ENCODE measurements at places on chromosomes 3 and 15.

- DNase-seq, result no peak
Measured at GRCh38 chr15:76349301-76350070, 12.9 kb downstream of the ISL2 start.

- no peak for DNase-seq
Measured at GRCh38 chr15:77641999-77642398, 9.3 kb upstream of the LINGO1 start.

DNA sequence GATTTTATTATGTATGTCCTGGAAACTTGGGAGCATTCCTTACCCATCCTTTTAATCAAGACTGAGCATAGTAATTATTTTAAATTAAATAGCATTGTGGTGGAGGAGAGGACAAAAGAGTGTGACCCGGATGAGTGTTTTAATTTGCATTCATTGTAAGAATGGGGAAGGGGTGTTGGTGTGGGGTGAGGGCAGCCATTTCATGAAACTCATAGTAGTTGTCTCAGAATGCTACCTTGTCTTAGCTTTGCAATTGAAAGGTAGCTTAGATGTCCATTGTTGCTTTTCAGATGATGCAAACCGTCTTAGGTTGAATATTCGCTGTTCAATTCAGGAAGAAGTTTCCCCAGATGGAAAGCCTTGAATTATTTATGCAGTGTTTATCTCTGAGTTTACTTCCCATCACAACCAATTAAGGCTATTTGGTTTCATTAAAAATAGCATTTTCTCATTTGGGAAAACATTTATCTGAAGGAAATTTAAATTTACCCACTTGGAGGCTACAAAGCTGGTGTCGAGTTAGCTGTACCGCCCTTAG lies 328.4 kb downstream of the FEZF2 start:
- DNase-seq, result no peak

- no peak for DNase-seq
Measured at GRCh38 chr3:124793054-124793739, 62.9 kb downstream of the UMPS start.

- no peak for DNase-seq
Measured at GRCh38 chr3:108093616-108094015, 2.8 kb upstream of the CD47 start.

GRCh38 chr3:99614768-99615167 lies 23.6 kb upstream of the COL8A1 start:
- no peak for DNase-seq

DNA sequence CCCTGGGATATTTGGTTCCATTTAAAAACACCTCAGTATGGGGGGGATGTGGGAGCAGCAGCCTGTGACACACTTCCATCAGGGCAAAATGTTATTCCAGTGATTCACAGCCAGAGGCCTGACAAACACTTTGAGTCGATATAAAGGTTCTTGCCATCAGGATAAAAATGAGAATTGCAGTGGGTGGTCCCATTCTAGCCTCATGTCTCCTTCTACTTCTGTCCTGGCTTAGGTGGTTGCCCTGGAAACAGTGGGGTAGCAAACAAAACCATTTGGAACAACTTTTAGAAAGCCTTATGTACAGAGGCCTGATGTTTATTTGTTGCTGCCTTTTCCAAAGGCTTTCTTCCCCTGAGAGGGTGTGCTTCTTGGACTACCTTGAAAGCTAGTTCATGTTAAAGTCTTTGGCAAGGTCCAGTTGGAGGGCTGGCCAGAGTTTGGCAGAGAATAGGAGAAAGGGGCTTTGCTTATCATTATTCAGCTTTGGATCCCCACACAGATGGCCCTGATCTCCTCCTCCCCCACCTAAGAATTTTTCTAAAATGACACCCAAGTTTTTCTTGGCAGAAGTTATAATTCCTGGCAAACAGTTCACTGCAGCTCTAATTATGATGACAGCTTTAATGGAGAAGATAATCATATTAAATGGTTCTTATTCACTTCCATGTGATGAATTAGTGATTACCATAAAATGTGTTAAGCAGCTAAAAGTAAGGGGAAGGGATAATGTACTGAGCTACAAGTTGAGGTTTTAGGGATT lies 84.2 kb upstream of the ZNF280D start:
- DNase-seq, result no peak

DNA sequence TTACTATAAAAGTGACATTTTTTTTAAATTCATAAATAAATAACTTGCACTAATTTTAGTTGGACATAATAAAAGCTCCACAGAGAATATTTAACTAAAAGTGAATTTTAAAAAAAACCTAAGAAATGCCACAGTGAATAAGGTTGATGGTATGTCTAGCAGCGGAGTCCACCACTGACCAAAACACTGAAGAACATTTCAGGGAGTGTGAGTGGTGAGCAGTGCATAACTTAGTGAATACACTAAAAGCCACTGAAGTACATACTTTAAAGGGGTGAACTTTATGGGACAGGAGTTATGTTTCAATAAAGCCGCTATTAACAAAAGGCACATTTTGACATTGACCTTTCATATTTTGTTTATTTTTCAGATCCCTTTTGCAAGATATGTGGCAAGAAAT lies 32.3 kb downstream of the SRP14 start:
- DNase-seq, result no peak

DNA sequence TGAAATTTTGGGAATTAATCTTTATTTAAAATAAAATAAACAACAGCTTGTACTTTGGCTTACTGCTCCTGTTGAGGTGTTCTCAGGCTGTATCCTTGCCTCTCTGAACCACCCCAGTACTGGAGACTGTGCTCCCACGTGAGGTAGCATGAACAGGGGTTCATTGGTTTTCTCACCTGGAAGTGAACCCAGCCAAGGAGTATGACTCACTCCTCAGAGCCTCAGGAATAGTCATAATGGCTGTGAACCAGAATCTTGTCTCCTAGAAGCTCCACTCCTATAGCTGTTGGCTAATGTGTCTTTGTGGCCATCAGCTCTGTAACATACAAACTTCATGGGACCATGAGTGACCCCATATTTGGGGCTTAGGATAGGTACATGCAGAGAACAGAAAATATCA lies 122.5 kb upstream of the ST8SIA2 start:
- no peak for DNase-seq

- no peak for DNase-seq
Measured at GRCh38 chr15:56950979-56951378, 32.5 kb downstream of the TCF12 start.

GRCh38 chr3:183895296-183895695 lies 10.6 kb upstream of the PARL start:
- no peak for DNase-seq

GRCh38 chr3:13556207-13556606 lies 7.3 kb downstream of the FBLN2 start:
- DNase-seq, result no peak

GRCh38 chr3:180414157-180414556 lies 187.8 kb upstream of the TTC14 start:
- no peak for DNase-seq

DNA sequence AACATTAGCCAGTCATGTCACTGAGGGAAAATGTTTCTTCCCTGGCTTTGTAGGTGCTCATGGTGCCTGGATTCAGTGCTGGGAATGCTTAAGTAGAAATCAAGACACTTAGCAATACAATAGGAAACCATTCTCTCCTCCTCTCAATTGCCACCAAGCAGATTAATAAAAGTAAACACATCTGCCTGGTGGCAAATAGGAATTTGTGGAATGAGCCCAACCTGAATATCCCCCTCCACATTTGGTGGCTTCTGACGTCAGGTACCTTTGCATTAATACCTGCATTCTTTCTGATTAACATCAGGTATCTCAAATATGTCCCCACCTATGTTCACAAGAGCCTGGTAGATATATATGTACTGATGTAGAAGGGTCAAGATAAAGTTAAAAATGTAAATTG lies 42.7 kb downstream of the PPP2R3A start:
- DNase-seq, result no peak

DNA sequence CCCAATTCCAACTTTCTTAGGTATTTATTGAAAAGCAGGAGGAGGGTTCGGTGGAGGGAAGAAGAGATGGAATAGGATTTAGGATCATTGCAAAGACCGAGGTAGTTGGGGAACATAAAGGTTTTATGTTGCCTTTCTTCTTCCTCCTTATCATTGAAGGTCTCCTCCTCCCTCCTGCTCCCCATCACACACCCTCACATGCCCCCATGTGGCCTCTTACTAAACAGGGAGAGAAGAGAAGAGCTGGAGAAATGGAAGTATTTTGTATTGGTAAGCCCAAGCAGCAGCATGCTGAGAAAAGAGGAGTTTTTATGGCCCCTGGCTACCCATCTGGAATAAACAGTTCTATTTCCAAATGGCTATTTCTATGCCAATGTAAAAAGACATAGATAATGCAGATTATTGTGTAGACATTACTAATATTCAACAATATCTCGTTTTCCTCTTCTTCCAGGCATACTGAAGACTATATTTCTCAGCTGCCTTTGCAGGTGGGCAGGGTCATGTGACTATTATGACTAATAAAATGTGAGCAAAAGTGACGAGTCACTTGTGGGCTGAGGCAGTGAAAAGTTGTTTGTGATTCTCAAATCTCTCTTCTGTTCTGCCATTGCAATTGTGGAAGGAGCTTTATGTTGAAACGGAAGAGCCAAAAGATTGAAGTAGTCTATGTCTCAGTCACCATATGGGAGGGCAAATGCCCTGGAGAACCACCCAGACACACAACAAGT lies 5.2 kb upstream of the GPR176 start:
- no peak for DNase-seq

DNA sequence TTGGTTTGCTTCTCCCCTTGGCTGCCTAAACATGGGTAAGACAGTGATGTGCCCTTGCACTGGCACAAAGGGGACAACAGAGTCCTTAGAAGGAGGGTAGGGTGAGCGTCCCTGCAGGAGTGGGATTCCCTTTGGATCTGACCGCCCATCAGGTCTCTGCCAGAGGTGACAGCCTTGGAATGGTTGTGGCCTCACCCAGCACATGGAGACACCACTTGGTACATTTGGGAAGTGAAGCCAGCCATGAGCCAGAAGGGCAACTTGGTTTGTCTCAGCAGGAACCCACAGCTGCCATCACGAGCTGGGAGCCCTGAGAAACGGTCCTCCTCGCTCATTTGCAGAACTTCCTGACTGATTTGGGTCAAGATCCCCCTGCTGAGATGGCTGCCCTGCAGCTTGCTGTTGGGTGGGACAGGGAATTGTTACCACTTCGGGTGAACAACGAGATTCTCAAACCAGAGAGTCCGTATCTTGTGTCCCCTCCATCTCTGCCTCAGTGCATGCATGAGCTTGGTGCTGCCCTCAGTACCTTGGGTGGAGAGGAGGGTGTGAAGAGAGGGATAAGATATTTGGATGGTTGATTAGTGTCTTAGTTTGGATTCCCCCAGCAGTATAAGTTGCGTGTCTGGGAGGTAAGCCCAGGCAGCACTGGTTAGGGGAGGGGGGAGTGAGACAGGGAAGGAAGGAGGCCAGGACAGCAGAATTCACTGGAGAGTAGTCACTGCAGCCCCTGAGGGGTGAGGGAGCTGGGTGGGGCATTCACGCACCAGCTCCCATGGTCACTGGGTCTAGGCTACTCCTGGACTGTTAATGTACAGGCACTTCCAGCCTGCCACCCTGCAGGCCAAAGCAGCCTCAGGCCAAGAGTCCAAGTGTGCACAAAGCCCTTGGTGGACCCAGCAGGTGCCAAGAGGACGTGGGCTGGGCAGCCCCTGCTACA lies 168.8 kb upstream of the TOPAZ1 start:
- DNase-seq, result no peak

DNA sequence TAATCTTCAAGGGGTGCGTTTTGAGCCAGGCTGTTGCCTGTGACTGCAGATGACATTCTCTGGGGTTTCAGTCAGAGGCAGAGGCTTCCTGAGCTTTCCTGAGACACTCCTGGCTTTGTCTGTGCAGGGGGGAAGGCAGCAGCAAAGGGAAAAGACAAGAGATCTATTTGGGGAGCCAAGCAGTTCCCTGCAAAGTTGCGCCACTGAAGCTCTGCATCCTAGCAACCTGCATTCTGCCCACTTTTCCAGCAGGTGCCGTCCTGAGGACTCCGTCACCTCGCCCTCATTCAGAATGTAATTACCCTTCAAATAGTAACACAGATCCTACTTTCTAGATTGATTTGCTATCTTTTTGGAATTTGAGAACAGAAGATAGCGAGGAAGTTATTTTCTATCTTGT lies 1.9 kb upstream of the TMEM158 start:
- DNase-seq, result no peak

- DNase-seq, result no peak
Measured at GRCh38 chr3:39134305-39134704, 19.1 kb downstream of the CSRNP1 start.

- no peak for DNase-seq
Measured at GRCh38 chr3:48930590-48930989, 11.9 kb downstream of the ARIH2 start.

- no peak for DNase-seq
Measured at GRCh38 chr3:150871192-150871591, 34.0 kb downstream of the MINDY4B start.

- no peak for DNase-seq
Measured at GRCh38 chr3:55416331-55416821, 70.7 kb downstream of the WNT5A start.

DNA sequence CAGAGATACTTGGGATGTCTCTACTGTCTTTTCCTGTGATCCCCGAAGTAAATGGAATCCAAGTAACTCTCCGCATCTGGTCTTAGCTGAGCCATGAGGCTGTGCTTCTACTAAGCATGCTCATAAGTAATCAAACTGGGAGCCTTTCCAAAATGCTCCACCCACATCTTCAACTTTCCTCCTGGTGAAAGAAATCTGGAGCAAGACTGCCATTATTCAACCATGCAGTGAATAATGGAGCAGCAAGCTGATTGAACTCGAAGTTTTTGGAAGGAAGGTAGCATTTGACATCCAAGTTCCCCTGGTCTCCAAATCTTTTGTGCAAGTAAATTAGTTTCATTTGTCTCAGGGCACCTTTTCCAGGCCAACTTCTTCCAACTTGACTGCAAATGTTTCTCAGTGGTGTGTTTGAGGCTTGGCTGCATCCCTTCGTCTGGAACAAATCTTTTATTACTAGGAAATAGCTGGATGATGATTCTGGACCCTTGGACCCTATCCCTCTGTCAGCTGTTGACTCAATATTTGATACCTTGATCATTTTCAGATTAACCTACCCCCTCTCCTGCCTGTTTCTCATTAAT lies 19.4 kb downstream of the GXYLT2 start:
- no peak for DNase-seq

GRCh38 chr15:41868321-41868720 lies 25.5 kb downstream of the SPTBN5 start:
- DNase-seq, result no peak

DNA sequence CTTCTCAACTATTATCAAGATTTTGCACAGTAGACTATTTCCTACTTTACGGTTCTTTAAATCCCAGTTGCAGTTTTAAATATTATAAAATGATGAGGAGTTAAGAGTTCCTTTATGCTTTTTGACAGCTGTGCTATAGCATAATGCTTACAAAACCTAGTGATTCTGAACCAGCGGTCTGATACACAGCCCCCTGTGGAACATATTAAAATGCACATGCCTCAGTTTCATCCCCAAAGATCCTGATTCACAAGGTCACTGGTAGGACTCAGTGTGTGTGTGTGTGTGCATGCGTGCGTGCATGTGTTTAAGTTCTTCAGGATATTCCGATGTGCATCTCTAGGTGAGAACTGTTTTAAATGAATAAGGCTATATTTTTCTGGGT lies 330.1 kb upstream of the TPM1 start:
- DNase-seq, result no peak

- no peak for DNase-seq
Measured at GRCh38 chr15:64990168-64990470, 405 bp upstream of the SPG21 start.

GRCh38 chr15:92809880-92810361 lies 90.2 kb upstream of the CHD2 start:
- DNase-seq, result no peak
